ENCODE measurements at places on chromosomes 16 and 17. TPM values are rescaled to one million over a fixed set of nuclear protein-coding genes. Genes with fewer than 3 reads are reported as not detected.

The PLCG2 gene
- 2.5 TPM for total RNA-seq

The SAT2 gene
- total RNA-seq: 36.9 TPM

The CDK3 gene
- total RNA-seq: not detected

The KRT36 gene
- total RNA-seq: not detected

The TSNAXIP1 gene
- 0.07 TPM for total RNA-seq

Measured in airway epithelial cell (primary cell).